Smooth muscle cell of the brain vasculature (primary cell): ENCODE measurements at places on chromosomes 4 and X.

DNA sequence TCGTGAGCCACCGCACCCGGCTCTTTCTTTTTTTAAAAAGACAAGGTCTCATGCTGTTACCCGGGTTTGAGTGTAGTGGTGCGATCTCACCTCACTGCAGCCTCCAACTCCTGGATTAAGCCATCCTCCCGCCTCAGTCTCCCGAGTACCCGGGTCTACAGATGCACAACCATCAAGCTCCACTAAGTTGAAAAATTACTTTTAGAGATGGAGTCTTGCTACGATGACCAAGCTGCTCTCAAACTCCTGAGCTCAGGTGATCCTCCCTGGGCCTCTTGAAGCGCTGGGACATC is 2.0 kb downstream of the SLC25A6 start:
- DNase-seq = no peak

- DNase-seq = no peak
Observed at GRCh38 chr4:165838575-165838974, 34.5 kb upstream of the TLL1 start.

GRCh38 chrX:12489341-12489740 is 301.9 kb upstream of the PRPS2 start:
- DNase-seq = no peak

GRCh38 chr4:186949847-186950246 is 226.2 kb upstream of the FAT1 start:
- no peak for DNase-seq

- no peak for DNase-seq
Observed at GRCh38 chr4:114005569-114006442, 26.4 kb upstream of the ARSJ start.

DNA sequence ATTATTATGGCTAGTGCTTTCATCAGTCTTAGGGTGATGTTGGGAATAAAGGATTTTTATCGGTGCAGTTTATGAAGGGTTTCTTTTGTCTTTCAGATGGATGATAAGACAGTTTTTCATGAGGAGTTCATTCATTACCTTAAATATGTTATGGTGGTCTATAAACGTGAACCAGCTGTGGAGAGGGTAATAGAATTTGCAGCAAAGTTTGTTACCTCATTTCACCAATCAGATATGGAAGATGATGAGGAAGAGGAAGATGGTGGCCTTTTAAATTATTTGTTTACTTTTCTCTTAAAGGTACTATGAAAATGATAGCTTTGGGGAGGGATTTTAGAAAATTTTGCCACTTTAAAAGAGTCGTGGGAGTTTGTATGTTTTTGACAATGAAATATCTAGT is 1.3 kb downstream of the NCAPG start:
- no peak for DNase-seq

- no peak for DNase-seq
Observed at GRCh38 chr4:154304679-154305078, 186.9 kb downstream of the DCHS2 start.

DNA sequence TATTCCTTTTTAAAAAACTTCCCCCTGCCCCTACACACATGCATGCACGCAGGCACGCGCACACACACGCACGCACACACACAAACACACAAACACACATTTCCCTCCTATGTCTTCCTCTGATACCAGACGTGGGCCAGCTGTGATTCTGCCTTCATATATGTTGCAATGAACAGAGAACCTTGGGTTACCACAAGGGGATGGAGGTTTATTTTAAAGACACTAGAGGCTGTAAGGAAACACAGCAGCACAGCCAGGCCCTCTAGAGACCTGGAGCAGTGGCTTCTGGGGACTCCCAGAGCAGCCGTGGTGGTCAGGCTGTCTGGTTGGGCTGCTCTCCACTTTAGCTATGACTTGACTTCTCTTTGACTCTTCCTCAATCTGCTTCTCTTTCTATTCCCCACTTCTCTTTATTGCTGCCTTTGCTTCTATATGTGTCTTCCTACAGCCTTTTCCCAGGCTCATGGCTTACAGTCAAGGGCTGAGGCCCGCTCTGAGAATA is 3.2 kb upstream of the TLR10 start:
- no peak for DNase-seq

DNA sequence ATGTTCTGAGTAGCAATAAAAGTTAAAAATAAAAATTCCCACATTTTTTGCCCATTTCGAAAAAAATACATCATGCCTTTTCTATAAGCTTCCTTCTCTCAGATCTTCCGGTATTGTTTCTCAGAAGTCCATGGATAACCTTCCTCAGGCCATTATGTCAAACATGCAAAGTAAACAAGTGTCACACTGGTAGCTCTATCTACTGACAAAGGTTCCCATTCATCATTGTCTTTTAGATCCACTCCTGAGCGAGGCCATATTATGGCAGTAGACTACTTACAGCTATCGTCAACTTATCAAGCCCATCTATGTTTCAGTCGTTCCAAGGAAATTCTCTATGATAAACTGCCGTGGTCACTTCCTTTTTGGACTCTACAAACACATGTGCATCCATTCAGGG is 1068.2 kb downstream of the GLUD2 start:
- no peak for DNase-seq
